ENCODE measurements at places on chromosomes 2 and 18. TPM values are rescaled to one million over a fixed set of nuclear protein-coding genes. Genes with fewer than 3 reads are reported as not detected.

- H3K36me3 ChIP-seq, result no peaks in the 10 kb centered on the region
- no peak for DNase-seq
- H3K27me3 ChIP-seq, result peaks cover 4% of the 10 kb centered on the region
- H3K27ac ChIP-seq, result no peak overlapping the region
- H3K4me3 ChIP-seq, result no peak overlapping the region
- H3K4me1 ChIP-seq, result no peaks in the 10 kb centered on the region
Observed at GRCh38 chr18:61496374-61496773, 163.1 kb downstream of the CDH20 start.

GRCh38 chr2:128291844-128292598 lies 26.6 kb downstream of the HS6ST1 start:
- H3K27me3 ChIP-seq, result no peaks in the 10 kb centered on the region
- H3K4me3 ChIP-seq, result no peak overlapping the region

DNA sequence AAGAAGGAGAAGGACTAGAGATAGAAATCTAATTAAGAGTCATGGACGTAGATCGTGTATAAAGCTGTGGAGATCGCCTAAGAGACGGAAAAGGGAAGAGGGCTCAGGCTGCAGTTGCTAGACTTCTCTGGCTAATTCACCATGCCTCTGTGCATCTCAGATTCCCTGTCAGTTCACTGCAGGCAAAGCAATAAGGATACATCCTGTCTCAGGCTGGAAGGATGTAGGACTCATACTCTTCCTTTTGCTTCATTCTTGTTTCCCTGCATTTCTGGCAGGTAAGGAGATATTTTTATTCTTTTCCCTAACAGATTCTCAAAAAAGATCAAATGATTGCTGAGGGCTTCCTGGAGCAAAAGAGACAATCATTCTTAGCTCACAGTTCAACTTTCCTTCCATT lies 112.5 kb downstream of the AP1S3 start:
- H3K27ac ChIP-seq, result peak overlapping the region; percentile 76
- H3K4me1 ChIP-seq, result peaks cover 14% of the 10 kb centered on the region
- H3K36me3 ChIP-seq, result no peaks in the 10 kb centered on the region

GRCh38 chr18:79394534-79395307 lies 1.0 kb upstream of the NFATC1 start:
- peak; percentile 21 for DNase-seq
- H3K4me3 ChIP-seq, result peak overlapping the region; percentile 10
- H3K27ac ChIP-seq, result no peak overlapping the region
- H3K27me3 ChIP-seq, result peaks cover 3% of the 10 kb centered on the region
- no peaks in the 10 kb centered on the region for H3K36me3 ChIP-seq

GRCh38 chr18:6627645-6628044 lies 101.9 kb upstream of the ARHGAP28 start:
- H3K27ac ChIP-seq, result no peak overlapping the region
- peaks cover 3% of the 10 kb centered on the region for H3K4me1 ChIP-seq
- no peak for DNase-seq
- H3K36me3 ChIP-seq, result no peaks in the 10 kb centered on the region

DNA sequence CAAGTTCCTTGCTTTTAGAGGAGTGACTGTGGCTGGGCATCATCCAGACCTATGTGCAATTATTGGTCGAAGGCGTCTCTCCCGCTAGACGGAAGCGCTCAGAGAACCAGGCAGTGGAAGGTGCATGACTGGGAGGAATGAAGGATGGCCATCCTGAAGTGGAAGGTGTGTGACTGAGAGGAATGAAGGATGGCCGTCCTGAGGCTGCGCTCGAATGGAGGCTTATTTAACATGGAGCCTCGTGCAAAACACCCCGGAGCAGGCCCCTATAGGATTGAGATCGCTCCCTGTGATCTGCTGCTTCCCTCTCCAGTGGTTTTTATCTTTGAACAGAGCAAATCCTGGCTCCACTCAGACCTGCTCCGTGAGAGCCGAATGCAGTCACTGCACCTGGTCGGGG lies 140.2 kb upstream of the ID2 start:
- DNase-seq, result no peak
- H3K4me3 ChIP-seq, result no peak overlapping the region
- H3K36me3 ChIP-seq, result no peaks in the 10 kb centered on the region
- peaks cover 10% of the 10 kb centered on the region for H3K4me1 ChIP-seq
- H3K27ac ChIP-seq, result no peak overlapping the region

DNA sequence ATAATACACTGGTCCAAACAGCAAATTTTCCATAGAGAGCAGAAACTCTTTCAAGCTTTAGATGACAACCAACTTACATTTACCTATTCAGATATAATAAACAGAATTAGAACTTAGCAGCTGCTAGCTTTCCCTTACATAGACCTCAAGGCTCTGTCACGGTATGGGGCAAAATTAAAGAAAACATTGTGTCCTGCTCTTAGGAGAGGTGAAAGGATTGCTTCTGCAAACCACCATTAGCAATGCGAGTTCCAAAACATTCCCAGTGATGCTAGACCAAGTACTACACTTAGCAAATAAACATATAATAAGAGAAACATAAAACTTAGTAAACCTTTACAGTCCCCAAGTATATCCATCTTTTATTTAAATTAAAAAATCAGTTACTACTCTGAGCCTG lies 183.3 kb downstream of the CAMKMT start:
- no peaks in the 10 kb centered on the region for H3K36me3 ChIP-seq
- DNase-seq, result no peak
- no peaks in the 10 kb centered on the region for H3K27me3 ChIP-seq
- H3K27ac ChIP-seq, result no peak overlapping the region
- no peaks in the 10 kb centered on the region for H3K4me1 ChIP-seq
- H3K4me3 ChIP-seq, result no peak overlapping the region

GRCh38 chr18:75854174-75854573 lies 426.7 kb upstream of the SMIM21 start:
- H3K27me3 ChIP-seq, result no peaks in the 10 kb centered on the region
- H3K27ac ChIP-seq, result no peak overlapping the region
- DNase-seq, result no peak

DNA sequence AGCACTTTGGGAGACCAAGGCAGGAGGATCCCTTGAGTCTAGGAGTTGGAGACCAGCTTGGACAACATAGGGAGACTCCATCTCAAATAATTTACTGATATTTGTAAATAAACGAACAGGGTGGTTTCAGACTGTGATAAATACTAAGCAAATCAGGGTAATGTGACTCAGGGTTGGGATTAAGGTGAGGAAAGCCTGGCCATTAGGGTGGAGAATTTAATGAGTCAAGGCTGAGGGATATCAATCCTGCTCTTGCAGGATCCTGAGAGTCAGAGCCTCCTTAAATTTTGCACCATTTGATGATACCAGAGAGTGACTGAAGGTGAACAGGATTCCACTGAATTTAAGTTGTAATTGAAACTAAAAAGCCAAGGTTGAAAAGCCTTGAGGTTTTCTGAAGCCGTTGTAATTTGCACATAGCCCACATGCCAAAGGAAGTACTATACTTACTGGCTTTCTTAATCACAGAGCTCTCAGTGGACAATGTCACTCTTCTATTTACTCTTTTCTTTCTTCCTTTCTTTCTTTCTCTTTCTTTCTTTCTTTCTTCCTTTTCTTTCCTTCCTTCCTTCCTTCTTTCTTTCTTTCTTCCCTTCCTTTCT lies 28.6 kb upstream of the AP1S3 start:
- H3K4me3 ChIP-seq, result no peak overlapping the region
- H3K27me3 ChIP-seq, result no peaks in the 10 kb centered on the region
- no peak overlapping the region for H3K27ac ChIP-seq
- no peaks in the 10 kb centered on the region for H3K36me3 ChIP-seq

GRCh38 chr2:241269707-241270520 lies 45.6 kb downstream of the HDLBP start:
- peaks cover 9% of the 10 kb centered on the region for H3K4me1 ChIP-seq
- H3K4me3 ChIP-seq, result peak overlapping the region; percentile 80
- no peaks in the 10 kb centered on the region for H3K27me3 ChIP-seq
- no peak overlapping the region for H3K27ac ChIP-seq
- no peak for DNase-seq

DNA sequence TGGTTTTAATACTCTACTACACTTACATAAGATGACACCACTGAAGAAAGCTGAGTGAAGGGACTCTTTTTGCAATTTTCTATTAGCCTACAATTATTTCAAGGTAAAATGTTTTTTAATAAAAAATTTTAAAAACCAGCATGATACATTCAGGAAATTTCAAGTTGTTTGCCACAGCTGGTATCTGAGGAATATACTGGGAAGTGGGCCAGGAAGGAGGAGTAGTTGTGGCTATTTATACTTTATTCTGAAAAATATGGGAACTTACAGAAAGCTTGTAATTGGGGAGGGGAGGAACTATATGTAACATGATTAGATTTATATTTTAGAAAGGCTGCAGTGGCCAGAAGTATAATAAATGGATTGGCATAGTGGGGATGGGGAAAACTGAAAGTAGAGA lies 40.8 kb downstream of the WDR35 start:
- no peaks in the 10 kb centered on the region for H3K36me3 ChIP-seq
- no peaks in the 10 kb centered on the region for H3K27me3 ChIP-seq
- no peak overlapping the region for H3K27ac ChIP-seq
- peak; percentile 59 for DNase-seq

DNA sequence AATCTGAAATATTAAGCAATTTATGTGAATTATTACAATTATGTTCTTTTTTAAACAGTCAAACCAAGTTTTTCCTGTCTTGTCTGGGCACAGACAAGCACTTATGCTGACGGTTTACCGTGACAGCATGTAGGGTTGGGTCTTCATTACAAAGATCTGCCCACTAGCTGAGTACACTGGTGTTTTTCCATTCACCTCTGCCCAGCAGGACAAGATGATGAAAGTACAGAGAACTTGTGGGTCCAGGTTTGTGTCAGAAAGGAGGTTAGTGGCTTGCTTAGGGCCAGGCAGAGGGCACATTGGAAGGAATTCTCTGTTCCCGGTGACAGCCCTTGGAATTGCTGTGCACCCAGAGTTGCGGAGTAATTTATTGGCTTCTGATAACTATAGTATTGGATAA lies 14.0 kb downstream of the NABP1 start:
- DNase-seq, result no peak
- H3K36me3 ChIP-seq, result no peaks in the 10 kb centered on the region
- H3K27me3 ChIP-seq, result no peaks in the 10 kb centered on the region
- no peak overlapping the region for H3K27ac ChIP-seq
- peaks cover 21% of the 10 kb centered on the region for H3K4me1 ChIP-seq
- no peak overlapping the region for H3K4me3 ChIP-seq

- H3K27ac ChIP-seq, result no peak overlapping the region
- no peaks in the 10 kb centered on the region for H3K36me3 ChIP-seq
- no peak overlapping the region for H3K4me3 ChIP-seq
- no peak for DNase-seq
- H3K27me3 ChIP-seq, result no peaks in the 10 kb centered on the region
Observed at GRCh38 chr18:9722691-9723090, 14.6 kb downstream of the RAB31 start.

DNA sequence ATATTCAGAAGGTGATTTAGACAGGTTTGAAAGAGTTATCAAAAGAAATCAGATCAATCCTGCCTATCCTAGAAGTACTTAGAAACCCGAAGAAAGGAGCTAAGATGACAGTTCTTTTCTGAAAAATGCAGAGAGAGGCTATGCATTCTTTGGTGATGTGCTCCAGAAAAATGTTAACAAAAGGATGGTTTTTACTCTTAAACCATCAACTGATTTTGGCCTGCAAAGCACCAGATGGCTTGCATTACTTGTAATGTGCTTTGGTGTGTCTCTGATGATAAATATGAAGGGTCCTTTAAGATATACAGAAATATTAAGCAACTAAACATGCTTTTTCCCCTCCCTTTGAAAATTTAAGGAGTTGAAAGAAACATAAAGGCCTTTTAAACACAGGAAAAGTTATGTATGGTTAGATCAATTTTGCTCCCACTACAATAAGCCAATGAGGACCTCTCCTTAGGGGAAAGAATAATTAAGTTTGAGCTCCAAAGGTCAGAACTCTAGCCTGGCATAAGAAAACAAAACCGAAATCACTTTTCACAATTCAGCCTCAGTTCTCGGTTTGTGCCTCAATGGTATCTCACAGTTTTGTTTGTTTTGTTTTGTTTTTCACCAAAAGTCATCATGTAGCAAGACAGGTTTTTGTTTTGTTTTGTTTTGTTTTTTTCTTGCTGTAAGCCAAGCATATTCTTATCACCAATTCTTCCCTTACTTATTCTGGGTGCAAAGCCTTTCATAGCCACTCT lies 302.4 kb upstream of the NT5C1B start:
- H3K27me3 ChIP-seq, result no peaks in the 10 kb centered on the region
- no peak for DNase-seq
- no peaks in the 10 kb centered on the region for H3K36me3 ChIP-seq
- peaks cover 6% of the 10 kb centered on the region for H3K4me1 ChIP-seq

DNA sequence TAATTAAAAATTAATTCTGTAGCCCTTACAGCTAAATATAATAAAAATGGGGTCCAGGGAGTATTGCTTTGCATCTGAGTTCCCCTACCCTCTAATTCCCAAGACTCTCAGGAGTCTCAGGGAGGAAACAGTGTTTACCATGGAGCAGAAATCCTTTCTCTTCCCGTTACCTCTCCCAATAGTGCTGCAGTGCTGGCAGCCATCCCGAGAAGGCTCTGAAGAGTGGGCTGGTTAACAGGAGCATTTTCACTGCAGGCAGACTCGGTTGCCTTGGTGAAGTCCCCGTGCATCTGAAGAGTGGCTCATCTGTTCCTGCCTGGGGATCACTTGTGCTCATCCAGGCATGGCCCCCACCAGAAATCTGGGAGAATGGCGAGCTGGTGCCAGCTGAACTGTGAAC lies 41.8 kb upstream of the TMEM178A start:
- DNase-seq, result no peak
- H3K27me3 ChIP-seq, result no peaks in the 10 kb centered on the region
- H3K27ac ChIP-seq, result no peak overlapping the region
- no peak overlapping the region for H3K4me3 ChIP-seq

DNA sequence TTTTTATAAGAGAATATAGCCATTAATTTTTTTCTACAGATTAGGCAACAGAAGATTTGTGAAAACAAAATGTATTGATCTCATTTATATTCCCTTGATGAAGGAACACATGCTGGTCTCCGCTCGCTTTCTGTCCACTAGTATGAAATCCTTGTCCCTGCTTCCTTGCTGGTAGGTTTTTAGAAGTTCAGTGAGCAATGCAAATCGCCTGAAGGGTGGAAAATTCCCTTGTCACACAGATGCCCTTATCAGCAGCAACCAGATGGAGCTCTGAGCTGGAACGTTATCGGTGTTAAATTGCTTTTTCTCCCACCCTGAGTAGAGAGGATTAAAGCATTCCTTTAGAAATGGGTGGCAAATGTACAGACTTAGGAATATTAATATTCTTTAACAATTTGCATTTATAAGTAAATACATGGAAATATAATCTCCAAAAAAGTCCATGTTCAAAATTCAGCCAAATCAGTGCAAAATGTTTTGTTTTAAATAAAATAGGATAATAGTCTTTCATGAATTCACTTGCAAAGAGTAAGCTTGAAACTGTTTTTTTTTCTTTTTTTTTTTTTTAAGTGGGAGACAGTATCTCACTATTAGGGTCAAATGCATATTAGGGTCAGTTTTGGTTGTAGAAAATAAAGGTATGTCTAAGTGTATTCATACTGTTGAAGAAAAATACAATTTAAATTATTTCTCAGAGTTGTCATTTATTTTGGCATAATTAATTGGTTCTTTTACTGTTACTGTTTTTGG lies 164.0 kb upstream of the MYO3B start:
- no peak overlapping the region for H3K4me3 ChIP-seq
- no peaks in the 10 kb centered on the region for H3K27me3 ChIP-seq
- no peak overlapping the region for H3K27ac ChIP-seq
- H3K36me3 ChIP-seq, result peaks cover 2% of the 10 kb centered on the region
- H3K4me1 ChIP-seq, result no peaks in the 10 kb centered on the region
- no peak for DNase-seq

- no peaks in the 10 kb centered on the region for H3K36me3 ChIP-seq
- H3K27ac ChIP-seq, result no peak overlapping the region
- DNase-seq, result no peak
- H3K27me3 ChIP-seq, result no peaks in the 10 kb centered on the region
Observed at GRCh38 chr2:42957109-42957860, 164.9 kb upstream of the HAAO start.

SERPINB7 gene
- total RNA-seq, result 3.0 TPM

SERPINB2 gene
- 3.9 TPM for total RNA-seq

ST6GAL2 gene
- not detected for total RNA-seq

VSNL1 gene
- 1.2 TPM for total RNA-seq

All from fibroblast of lung (primary cell).